ENCODE measurements at places on chromosomes 1 and 21. TPM values are rescaled to one million over a fixed set of nuclear protein-coding genes. Genes with fewer than 3 reads are reported as not detected.
A peak's percentile ranks its signal among the peaks of the same experiment; 100 is the strongest.

TMEM125 gene
- 19.7 TPM for total RNA-seq

KRTAP12-2 gene
- total RNA-seq, result 1.2 TPM

GRCh38 chr1:106268070-106268469 is 788.4 kb upstream of the PRMT6 start:
- no peak for DNase-seq

GRCh38 chr1:24904731-24905354 is 25.2 kb downstream of the RUNX3 start:
- no peak for DNase-seq

GRCh38 chr1:235954306-235955283 is 87.9 kb upstream of the LYST start:
- DNase-seq, result no peak

OR6N1 gene
- total RNA-seq, result not detected

- peak; percentile 85 for DNase-seq
These were observed 696 bp downstream of the TGFB2 start for GRCh38 chr1:218345673-218346390.

DNA sequence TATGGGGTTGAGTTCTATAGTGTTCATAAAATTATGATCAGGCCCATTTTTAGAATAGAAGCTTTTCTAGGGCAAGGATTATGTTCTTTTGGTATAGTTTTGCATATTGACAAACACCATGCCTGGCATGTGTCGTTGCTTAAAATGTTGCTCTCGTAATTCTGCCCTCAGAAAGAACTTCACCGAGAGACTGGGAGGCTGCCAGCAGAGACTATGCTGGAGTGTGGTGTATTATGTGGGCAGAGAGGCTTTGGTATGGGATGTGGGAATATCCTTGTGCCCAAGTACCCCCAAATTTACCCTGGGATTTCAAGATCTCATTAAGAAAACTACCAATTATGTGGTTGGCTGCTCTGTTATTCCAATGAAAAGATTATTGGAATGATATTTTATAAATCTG is 27.9 kb downstream of the PGM1 start:
- no peak for DNase-seq

DNA sequence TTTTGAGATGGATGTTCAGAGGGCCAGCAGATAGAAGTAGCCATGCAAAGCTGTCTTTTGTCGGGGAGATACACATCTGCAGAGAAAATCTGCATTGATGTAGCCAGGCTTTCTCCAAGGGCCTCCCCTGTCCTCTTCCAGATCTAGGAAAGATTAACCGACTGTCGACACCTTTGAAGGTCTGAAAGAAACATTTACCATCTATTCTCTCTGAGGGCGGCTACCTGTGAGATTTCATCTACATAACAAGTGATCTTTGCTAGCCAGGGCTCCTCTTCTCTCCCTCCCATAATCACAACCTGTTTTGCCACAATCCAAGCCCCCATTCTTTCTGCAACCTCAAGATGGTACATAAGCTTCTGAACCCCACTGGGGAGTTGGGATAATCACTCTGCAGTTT is 193.6 kb downstream of the RGS7 start:
- DNase-seq, result peak; percentile 71

DNA sequence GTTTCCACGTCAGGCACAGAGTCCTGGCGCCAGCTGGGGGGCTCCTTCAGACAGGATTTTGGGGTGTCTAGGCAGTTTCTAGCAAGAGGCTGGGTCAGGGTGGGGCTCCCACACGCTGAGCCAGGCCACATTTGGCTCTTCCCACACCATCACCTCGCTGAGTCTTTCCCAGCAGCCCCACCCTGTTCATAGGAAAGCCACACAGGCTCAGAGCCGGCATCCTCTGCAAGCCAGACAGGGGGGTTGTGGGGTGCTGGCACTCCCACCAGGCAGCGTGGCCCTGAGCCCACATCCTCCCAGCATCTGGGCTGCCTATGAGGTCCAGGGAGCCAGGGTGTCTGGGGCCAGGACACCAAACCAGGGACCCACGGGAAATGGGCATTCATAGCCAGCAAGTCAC is 2.8 kb upstream of the GPR153 start:
- DNase-seq, result no peak

DNA sequence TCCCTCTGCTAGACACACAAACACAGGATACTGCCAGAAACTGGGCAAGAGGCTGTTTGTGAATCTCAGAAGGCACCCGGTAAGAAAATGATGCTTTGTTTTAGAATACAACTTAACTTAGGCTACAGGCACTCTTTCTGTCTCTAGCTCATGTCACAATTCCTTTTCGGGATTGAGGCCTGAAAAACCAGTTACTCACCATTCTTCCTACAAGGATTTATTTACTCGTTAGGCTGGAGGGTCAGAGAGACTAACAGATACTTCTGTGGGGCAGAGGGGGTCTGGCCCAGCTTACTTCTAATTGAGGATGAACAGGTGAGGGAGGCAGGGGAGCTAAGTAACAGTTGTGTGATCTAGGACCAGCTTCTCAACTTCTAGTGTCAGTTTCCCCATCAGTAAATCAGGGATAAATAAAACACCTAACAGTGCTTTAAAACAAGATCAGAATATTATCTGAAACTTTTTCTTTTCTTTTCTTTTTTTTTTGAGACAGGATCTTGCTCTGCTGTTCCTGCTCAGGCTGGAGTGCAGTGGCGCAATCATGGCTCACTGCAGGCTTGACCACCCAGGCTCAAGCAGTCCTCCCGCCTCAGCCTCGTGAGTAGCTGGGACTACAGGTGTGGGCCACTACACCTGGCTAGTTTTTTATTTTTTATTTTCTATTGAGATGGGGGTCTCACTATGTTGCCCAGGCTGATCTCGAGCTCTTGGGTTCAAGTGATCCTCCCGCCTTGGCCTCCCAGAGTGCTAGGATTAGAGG is 31.9 kb downstream of the NFYC start:
- DNase-seq, result no peak

DNA sequence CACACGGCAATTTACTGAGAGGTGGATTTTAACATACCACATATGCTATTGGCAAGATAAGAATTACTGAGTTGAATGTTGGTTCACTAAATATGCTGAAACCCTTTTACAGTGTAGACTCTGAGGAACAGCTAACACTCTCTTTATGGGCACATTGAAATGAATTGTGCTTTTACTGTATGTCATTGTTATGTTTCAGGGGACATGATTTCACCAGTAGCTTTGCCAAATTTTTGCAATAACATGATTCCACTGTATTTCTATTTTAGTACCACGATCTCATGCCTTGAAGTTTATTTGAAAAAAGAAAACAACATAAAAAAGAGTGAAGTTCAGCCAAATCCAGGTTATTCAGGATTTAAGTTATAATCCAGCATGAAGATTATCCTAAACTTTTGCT is 188.5 kb downstream of the HLX start:
- no peak for DNase-seq

CATSPERE gene
- 0.33 TPM for total RNA-seq

ILDR2 gene
- total RNA-seq, result 0.38 TPM

GRCh38 chr1:32249831-32250525 is 1.1 kb upstream of the LCK start:
- DNase-seq, result no peak

- DNase-seq, result peak; percentile 22
These were observed 91.8 kb downstream of the ADCY10 start for GRCh38 chr1:167821969-167822685.

- DNase-seq, result no peak
These were observed 7.8 kb downstream of the PIK3CD start for GRCh38 chr1:9659328-9659727.

NEGR1 gene
- 1.1 TPM for total RNA-seq

SELL gene
- not detected for total RNA-seq

OR2L5 gene
- not detected for total RNA-seq

DNA sequence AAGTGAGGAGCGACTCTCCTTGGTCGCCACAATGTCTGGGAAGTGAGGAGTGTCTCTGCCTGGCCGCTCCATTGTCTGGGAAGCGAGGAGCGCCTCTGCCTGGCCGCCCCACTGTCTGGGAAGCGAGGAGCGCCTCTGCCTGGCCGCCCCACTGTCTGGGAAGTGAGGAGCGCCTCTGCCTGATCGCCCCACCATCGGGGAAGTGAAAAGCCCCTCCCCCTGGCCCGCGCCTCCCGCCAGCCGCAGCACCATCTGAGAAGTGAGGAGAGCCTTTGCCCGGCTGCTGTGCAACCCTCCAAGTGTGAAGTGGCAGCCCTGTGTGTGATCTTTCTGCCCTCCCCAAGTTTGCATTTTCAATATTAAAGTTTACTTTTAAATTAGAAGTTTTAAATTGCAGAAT is 95.0 kb upstream of the PPP2R5A start:
- no peak for DNase-seq

- no peak for DNase-seq
These were observed 215.8 kb upstream of the ZRANB2 start for GRCh38 chr1:71296551-71297134.

DNA sequence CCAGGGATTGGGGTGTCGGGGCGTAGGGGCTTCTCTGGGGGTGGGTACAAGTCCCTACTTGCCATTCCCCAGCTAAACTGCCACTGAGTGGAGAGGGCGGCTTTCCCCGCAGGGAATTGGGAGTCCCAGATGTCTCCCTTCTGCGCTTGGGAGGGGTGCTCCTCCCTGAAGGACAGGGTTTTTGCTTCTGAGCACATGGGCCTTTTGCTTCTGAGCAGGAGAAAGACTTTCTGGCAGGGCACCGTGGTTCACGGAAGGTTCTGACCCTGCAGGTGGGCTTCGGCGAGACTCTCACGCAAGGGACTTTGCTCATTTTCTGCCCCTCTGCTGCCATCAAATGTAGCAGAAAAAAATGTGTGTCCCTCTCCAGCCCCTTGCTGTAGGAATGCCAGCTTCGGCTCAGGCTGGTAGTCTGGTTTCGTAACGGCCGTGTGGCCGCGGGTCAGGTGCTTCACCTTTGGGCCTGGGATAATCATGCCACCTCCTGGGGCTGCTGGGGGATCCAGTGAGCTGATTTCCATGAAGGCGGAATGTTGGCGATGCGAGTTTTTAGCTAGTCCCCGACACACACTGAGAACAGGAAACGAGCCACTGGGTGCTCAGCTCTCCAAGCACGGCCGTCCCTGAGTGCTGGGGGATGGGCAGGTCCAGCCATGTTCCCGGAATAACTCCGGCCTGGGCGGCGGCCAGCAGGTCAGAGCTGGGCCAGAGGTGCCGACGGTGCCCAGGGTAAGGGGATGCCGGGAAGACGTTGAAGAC is 364.0 kb downstream of the CAMTA1 start:
- peak; percentile 84 for DNase-seq

GRCh38 chr1:46806196-46807020 is 7.6 kb downstream of the CYP4B1 start:
- DNase-seq, result peak; percentile 35

GRCh38 chr1:2206813-2207487 is 12.4 kb upstream of the FAAP20 start:
- DNase-seq, result no peak

CFHR2 gene
- total RNA-seq, result not detected

- no peak for DNase-seq
These were observed 49.8 kb downstream of the KCNT2 start for GRCh38 chr1:196558411-196558810.

SMCP gene
- total RNA-seq, result not detected

A3GALT2 gene
- total RNA-seq, result not detected

GRCh38 chr1:86926883-86927282 is 12.4 kb downstream of the HS2ST1 start:
- DNase-seq, result no peak

DNA sequence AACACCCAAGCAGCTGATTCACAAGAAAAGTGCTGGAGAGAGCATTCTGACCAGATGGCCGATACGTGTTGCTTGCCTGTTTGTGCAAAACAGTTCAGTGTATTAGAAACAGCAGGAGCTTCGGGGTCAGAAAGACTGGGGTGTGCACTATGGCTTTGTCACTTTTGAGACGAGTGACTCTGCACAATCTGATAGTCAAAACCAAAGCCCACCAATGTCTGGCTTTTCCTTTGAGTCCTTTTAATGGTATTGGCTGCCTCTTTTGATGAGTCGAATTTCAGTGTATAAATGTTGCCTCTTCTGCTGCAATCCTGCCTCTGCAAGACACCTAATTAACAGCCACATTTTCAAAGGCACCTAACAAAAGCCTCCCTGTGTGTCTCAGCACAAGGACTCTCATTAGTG is 444.6 kb downstream of the AJAP1 start:
- no peak for DNase-seq

DNA sequence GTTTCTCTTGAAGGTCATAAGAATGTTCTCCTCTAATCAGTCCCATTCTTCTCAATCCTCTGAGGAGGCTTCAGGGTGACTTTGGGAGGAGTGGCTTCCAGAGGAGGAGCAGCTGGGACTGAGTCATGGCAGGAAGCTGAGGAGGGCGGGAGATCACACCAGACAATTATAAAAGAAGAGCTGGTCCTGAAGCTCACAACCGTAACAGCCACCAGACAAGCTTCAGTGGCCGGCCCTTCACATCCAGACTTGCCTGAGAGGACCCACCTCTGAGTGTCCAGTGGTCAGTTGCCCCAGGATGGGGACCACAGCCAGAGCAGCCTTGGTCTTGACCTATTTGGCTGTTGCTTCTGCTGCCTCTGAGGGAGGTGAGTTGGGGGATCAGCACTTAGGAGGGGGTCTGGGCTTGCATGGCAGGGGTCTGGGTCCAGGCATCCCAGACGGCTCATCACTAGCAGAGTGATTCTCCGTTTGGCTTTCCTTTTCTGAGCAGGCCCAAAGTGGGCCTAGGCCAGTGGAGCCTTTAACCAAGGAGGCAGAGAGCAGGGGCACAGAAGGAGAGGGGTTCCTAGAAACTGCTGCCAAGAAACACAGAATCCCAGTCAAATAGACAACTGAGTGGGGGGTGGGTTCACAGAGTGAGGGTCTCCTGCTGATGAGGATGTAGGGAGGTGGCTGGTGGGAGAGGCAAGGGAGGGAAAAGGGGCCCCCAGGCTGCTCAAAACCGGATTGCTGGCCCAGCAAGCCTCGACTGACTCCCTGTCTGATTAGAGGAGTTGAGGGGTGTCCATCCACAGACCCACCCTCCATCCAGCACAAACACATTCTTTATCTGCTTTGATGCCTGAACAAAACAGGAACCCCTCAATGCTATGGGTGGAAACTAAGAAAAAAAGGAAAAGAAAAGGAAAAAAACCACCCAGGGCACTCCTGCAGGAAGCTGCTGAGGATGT is at the start of gene ECM1:
ECM1 (plus strand) TSS at position 198 of the 953 bp plus-strand sequence; CDS start at position 299, 101 bp downstream.
- peak; percentile 68 for DNase-seq

DNA sequence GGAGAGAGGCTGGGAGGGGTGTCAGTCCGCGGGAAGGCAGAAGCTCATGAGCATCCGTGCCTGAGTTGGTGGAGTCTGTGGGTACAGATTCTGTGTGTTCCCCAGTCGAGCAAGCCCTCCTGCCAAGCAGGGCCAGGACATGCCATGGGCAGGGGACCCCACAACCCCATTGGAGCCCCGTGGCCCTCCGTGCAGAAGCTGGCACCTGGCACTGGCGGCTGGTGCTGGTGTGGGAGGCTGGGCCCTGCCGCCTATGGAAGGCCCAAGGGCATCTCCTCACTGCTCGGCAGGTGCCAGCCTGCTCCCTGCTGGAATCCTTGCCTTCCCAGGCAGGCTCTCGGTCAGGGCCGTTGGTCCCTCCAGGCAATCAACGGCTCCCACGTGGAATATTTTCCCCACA is 73.7 kb downstream of the UBE2T start:
- DNase-seq, result peak; percentile 38

HCRTR1 gene
- total RNA-seq, result not detected

DNA sequence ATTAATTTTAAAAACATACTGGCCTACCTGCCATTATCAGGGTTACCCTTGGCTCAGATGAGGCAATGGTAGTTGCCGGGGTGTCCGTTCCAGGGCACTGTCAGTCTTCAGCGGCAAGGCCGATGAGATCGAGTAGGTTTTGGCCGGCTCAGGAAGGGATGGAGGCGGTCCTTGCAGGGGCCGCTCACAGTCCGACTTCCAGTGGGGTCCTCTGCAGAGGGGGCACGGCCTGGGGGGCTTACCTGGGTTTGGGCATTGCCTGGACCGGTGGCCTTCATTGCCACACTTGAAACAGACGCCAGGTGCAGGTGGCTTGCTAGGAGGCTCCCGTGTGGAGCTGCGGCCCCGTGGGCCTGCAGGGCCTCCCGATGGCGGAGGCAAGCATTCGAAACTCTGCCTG is 2.5 kb downstream of the ERVH48-1 start:
- DNase-seq, result no peak
